ENCODE measurements at places on chromosomes 11 and 22.

DNA sequence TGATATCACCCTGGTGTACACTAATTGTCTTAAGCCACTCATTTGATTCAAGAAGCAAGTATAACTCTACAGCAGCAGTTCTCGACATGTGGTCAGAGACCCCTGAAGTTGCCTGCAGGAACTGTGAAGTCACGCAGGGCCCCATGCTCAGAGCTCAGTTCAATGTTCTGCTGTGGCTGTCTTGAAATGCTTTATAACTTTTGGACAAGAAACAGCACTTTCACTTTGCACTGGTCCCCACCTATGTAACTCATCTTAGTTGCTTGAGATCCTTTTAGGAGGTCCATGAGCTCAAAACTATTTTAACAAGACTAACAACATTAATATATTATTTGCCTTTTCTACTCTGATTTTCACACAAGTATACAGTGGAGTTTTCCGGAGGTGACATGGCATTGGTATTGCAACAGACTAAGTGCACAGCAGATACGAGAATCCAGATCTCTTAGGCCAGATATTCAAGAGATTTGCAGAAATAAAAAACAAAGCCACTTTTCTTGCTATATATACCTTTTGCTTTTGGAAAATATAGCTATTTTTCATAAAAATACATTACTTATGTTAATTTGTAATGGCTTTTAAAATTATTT is 64.8 kb downstream of the PRR5L start:
- DNase-seq: no peak

- DNase-seq: no peak
Observed at GRCh38 chr11:81165164-81165563, 1568.5 kb downstream of the FAM181B start.

GRCh38 chr11:130624971-130625544 is 176.6 kb downstream of the ADAMTS15 start:
- no peak for DNase-seq

- DNase-seq: no peak
Observed at GRCh38 chr11:87201376-87201775, 163.6 kb downstream of the TMEM135 start.

- peak; percentile 28 for DNase-seq
Observed at GRCh38 chr11:134229126-134229790, 4.8 kb downstream of the VPS26B start.

DNA sequence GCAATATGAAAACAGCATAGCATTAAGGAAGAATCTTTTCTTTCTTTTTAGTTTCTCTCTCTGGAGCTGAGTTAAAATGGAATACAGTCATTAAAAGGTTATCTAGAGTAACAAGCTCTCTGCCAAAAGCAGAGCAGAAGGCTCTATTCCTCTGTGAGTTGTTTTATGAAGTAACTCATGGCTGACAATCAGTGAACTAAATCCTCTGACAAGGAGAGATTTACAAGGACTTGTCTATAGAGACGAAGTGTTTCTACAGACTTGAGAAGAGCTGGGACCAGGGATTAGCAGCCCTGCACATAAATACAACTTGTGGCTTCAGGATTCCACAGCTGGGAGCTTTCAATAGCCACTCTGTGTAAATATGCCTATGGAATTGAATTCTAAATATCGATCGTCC is 192.5 kb upstream of the RAG2 start:
- no peak for DNase-seq

DNA sequence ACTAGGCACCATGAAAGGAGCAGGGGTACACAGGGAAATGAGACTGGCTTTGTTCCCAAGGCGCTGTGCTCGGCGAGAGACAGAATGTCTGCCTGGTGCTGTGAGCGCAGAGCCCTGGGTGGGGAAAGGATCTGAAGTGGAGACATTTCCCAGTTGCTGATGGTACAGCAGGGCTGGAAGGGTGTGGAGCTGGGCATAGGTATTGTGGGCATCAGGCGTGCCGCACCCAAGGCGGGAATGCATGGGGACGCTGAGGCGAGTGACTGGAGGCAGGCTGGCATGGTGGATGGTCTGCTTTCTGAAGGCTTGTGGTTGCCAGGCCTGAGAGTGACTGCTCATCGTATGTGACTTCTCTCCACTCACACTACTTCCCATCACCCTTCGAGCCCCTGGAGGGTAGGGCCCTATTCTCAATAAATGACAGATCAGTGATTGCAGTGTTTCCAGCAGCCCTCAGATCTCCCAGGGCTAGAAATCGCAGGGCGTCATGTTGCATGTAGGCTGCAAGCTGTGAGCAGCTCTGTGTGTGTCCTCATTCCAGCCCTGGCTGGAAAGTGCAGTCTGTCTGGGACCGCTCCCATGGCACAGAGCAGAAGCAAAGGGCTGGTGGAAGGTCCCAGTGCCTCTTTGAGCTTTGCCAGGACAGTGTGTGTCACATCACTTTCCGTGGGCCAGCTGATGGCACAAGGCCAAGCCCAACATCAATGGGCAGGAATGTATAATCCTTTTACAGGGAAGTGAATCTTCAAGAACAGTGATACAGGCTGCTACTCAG is 67.7 kb downstream of the TBC1D22A start:
- DNase-seq: peak; percentile 94

GRCh38 chr11:8268530-8269400 is 5.1 kb upstream of the LMO1 start:
- no peak for DNase-seq

DNA sequence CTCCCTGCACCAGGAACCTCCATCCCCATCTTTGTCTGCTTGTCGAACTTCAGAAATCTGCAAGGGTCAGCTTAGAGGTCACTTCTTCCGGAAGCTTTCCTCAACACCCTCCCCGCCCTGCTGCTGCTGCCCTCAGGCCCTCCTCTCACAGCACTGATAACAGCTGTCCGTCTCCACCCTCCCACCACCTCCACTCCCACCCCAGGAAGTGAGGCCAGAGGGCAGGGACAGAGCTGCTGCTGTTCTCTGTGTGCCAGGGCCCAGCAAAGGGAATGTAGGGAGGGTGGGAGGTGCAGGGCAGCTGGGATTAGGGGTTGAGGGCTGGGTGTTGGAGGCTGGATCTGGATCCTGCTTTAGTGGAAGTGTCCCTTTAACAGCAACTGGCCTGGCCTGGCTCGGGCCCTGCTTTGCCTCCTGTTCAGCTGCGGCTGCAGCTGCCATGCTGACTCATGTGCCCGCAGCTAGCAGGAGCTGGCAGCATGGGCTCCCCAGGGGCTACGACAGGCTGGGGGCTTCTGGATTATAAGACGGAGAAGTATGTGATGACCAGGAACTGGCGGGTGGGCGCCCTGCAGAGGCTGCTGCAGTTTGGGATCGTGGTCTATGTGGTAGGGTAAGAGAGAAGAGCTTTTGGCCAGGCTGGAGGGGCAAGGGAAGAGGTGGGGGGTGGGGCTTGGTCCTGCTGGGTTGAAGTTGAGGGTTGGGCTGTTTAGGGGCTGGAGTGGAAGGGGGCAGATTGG is at the start of gene P2RX6:
Gene P2RX6, plus strand, starts transcription at position 440 of the 740 bp plus-strand sequence. Its CDS starts 10 bp downstream, at position 450.
- DNase-seq: peak; percentile 80

DNA sequence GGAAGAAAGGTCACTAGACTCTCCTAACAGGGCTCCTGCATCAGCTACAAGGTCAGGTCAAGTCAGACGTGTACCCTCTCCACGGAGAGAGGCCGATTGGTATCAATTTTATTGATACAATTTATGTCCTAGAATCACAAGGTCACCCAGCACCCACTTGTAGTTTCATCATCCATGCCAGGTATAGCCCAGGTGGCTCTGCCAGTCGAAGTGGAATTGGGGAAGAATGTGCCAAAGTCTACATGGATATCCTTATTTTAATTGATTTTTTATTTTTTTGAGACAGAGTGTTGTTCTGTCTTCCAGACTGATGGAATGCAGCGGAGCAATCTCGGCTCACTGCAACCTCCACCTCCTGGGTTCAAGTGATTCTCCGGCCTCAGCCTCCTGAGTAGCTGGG is 334.1 kb downstream of the SHANK2 start:
- no peak for DNase-seq

GRCh38 chr11:67626970-67627369 is 2.8 kb downstream of the NUDT8 start:
- DNase-seq: no peak

DNA sequence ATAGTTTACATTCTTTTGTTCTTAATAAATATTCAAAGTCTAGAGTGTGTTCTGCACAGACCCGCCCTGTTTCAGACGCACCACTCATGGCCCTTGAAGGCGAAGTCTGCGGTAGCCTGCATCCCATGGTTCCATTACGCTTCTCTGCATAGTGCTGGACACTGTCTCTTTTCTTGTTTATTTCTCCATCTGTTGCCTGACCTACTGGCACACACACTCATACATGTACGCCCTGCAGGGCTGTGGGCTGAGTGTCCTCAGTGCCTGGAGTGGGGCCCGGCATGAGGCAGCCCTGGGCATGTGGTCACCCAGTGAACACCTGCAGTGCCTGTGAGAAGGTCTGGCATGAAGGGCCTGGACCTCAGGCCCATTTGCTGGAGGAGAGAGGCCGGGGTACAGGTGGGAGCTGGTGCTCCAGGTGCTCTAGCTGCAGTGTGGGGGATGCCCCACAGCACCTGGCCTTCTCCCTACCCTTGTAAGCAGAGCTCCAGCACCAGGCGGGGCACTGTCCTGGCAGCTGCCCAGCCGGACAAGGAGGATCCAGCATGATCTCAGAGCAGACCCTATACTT is 404.1 kb downstream of the TBC1D22A start:
- DNase-seq: no peak

- DNase-seq: no peak
Observed at GRCh38 chr11:134332189-134332631, 422 bp downstream of the GLB1L2 start.

DNA sequence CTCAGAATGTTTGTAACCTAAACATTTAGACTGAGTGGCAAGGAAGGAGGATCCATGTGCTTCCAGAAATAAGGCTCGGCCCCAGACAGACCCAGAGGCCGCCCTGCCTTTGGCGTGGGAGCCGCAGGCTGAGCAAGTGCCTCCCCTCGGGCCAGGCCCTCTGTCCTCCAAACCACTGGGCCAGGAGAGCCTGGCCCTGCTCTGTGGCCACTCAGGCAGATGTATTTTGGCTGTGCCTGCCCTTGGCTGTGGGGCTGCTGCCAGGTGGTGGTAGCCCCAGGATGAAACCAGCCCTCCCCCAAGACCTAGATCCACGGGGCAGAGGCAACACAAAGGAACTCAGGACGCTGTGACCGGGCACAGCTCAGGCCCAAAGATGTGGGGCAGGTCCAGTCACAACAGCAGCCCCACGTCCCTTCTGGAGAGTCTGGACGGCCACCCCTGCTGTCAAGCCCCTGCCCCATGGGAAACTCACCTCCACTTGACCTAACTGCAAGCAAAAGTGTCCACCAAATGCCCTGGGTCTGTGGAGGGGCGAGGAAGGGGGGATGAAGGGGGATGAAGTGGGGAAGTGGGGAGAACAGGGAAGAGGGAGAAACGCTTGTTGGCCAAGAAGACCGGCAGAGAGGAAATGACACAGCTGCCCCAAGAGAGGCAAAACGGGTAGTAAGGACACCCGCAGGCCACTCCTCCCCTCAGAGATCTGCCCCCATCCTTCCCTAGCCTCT is 24.0 kb downstream of the PISD start:
- no peak for DNase-seq

GRCh38 chr11:73559743-73560142 is 38.2 kb downstream of the FAM168A start:
- no peak for DNase-seq

GRCh38 chr22:44707752-44708151 is 5.7 kb downstream of the PRR5 start:
- DNase-seq: no peak

DNA sequence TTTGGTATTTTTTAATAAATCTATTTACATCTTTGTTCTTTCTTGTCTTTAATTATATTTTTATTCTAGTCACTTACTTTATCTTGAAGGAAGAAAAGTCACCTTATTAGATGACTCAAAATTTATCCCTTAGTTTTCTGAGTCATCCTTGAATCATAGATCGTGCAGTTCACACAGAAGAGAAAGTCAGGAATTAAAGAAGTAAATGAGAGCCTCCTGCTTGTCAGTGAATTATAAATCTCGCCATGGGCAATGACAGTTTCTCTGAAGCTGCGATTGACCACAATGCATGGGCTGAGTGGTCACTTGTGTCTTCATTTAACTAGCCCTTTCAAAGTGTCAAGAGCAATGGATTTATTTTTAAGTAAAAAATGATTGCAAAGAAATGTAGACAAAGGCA is 91.2 kb downstream of the LUZP2 start:
- peak; percentile 54 for DNase-seq

GRCh38 chr22:28714043-28714628 is 27.5 kb downstream of the CHEK2 start:
- no peak for DNase-seq

DNA sequence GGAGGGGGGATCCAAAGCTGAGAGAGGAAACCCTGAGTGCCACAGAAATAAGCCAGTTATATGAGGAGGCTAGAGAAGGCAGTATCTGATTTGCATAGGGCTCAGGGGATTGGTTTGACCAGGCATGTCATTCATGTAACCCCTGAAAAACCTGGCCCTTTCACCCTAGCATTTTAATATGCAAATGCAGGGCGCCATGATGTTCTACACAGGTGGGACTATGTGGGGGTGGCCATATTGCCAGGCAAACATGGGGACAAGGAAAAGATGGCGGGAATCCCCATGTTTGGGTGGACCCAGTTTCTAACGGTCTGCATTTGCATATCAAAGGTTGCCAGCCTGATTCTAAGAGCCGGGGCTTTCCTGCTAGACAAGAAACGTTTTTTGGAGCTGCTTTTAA is 27.2 kb downstream of the CSF2RB start:
- no peak for DNase-seq

DNA sequence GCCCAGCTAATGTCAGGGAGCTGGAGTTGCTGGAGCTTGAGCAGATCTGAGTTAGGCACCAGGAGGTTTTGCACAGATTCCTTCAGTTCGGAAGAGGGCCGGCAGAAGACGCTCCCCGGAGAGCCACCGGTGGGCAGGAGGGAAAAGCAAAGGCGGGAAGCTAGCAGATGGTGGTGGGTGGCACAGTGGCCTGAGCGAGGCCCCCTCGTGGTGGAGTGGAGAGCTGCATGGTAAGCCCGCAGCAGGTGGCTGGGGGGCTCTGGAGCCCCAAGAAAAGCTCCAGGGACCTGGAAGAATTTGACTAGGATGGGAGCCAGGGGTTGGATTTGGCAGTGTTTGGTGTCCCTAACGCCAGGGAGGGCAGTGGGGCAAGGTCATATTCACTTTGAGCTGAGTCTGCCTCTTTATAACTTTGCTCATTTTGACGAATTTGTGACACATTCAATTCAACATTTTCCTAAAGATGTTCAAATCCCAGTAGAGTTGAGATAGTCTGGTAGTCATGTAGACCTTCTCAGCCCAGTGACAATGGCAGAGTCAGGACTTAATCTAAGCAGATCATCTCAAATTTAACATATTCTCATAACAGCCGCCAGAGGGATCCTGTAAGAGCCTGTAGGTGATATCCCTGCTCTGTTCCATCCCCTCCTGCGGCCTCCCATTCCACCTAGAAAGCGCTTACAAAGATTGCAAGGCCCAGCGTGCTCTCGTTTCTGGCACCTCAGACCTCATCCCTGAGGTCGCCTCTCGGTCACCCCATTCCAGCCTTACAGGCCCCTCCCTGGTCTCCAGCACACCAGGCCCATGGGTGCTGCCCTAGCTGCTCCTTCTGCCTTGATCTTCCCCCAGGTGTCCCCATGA is 57.9 kb downstream of the TRIM29 start:
- DNase-seq: peak; percentile 5
